Mucosa of gallbladder (tissue), 1 donor: ENCODE measurements at places on chromosomes 11 and 22. TPM values are rescaled to one million over a fixed set of nuclear protein-coding genes. Genes with fewer than 3 reads are reported as not detected.

DNA sequence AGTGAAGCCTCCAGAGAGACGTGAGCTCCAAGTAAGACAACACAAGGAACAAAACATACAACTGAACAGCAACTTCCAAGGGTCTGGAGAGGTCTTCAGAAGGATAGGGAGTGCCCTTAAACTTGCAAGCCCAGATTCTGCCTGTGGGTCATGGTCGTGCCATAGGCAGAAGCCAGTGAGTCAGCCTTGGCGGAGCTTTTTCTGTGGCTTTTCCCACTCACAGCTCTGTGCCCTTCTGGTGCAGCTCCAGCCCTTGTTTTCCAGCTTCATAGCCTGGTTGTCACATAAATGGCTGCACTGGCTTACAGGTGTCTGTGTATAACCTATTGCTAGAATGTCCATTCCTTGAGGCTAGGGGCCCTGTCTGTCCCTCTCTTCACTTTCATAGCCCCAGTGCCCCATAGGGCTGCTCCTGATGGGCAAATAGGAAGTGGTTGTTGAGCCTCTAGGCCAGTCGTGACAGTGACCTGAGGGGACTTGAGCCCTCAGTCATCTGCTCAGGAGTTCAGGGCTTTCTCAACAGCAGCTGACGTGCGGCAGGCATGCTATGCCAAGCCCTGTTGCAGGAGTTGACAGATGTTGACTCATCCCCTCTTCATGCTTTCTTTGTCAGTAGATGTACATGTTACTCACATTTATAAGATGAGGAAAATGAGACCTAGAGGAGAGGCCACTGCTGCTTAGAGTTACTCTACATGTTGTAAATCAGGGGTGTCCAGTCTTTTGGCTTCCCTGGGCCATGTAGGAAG lies 7.4 kb downstream of the MED15 start:
- no peak for DNase-seq

- no peak for DNase-seq
Observed at GRCh38 chr11:44809283-44809682, 82.5 kb downstream of the TSPAN18 start.

DNA sequence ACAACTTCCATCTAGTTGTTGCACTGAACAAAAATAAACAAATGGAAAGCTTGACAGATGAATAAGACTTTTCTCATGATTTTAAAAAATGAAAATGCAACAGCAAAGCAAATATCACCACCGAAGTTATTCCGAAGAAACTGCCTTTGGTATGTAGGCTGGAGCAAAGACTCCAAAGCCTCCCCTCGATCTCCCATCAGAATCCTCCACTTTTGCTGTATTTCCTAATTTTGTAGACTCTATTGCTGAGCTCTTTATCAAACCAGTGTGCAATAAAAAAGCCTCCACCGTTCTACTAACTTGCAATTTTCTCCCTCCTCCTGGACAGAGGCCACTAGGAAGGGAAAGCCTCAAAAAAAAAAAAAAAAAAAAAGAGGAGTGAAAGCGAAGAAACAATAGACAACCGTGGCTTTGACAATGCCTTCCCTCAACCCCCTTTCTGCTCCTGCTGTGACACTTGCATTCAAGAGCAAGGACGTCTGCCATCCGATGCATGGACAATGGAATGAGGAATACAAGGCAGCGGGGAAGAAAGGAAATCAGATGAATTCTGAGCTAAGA lies 190.9 kb upstream of the BLID start:
- no peak for DNase-seq

Gene ZNF280B
- total RNA-seq = 1.3 TPM

DNA sequence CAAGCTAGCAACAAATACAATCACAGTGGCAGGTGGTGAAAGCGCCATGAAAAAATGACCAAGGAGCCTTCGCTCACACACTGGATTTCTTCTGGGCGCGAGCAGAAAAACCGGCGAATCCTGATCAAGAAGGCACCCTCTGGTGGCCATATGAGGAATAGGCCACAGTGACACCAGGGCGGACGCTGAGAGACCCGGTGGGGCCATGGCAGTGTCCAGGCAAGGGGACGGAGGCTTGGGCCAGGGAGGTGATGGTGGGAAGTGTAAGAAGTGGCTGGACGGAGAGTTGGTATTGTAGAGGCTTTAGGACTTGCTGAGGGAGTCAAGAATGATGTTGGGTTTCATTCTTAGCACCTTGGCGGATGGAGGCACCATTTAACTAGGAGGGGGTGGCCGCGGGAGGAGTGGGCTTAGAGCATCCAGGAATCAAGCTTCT lies 16.9 kb upstream of the RAC2 start:
- DNase-seq = peak; percentile 53

Gene PDE3B
- 7.5 TPM for total RNA-seq

Gene TPBGL
- total RNA-seq = 0.17 TPM

GRCh38 chr22:21055880-21056319 lies 10.2 kb downstream of the LRRC74B start:
- DNase-seq = no peak

GRCh38 chr11:103714246-103714645 lies 322.2 kb upstream of the DDI1 start:
- DNase-seq = no peak

DNA sequence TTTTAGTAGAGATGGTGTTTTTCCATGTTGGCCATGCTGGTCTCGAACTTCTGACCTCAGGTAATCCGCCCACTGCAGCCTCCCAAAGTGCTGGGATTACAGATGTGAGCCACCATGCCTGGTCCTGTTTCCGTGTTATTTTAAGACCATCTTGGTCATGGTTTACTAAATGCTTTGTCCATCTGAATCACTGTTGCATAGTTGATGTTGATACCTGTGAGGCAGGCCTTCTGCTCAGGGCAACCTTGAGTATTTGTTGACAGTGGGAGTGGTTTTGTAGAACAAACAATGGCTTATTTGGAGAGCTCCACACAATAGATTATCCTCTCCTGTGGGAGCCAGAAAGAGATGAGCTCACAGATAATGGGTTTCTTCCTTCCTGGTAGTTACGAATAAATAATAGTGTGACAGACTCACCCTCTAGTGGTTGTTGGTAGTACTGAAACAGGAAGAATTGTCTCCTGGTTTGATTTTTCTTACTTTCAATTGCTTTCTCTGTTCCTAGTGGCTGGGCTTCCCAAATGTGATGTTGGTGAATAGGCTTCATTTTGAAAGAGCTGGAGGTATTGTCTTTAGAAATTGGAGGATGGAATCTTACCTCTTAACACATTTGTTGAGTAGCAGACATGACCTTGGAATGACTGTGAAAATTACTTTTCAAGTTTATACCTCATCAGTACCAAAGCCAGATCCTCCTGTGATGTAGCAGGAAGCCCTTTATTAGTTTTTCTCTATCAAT lies 39.0 kb downstream of the CTNND1 start:
- peak; percentile 57 for DNase-seq

Gene ARHGAP20
- total RNA-seq = 2.7 TPM

DNA sequence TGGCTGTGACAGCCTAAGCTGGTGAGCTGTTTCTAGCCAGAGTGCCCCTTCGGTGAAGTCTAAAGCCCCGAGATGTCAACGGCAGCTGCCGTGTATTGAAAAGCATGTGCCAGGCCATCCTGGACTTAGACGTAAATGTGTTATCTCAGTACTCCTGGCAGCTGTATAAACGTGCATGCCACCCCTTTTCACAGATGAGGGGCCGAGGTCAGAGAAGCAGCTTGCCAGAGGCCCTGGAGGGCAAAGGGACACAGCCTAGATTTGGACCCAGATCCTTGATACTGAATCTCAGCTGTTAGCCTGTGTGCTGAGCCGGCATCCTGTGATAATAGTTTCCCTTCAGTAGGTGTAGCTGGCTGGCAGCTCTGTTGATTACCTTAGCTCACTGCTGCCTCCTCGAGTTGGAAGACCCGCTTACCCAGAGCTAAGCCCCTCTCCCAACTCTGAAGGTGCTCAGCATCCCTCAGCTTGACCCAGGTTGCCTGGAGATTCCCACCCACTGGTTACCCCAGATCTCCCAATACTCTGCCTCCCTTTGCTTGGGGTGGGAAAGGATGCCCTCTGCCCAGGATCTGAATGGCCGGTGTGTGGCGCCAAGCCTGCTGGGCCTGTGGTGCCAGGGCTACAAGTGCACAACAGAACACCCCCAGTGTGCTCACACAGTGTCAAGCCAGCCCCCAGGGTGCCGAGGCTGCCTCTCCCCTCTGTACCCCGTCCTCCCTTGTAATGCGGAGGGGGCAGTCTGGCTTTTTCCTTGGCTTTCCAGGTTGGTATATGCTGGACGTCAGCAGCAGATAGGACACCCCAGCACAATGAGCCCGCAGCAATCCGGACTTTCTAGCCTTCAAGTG lies 59.8 kb upstream of the WNT7B start:
- no peak for DNase-seq

Gene OR51L1
- not detected for total RNA-seq

Gene SYT9
- total RNA-seq = 2.1 TPM

Gene DNAJB13
- 10.2 TPM for total RNA-seq

GRCh38 chr11:31981457-31981856 lies 109.4 kb upstream of the RCN1 start:
- DNase-seq = no peak

DNA sequence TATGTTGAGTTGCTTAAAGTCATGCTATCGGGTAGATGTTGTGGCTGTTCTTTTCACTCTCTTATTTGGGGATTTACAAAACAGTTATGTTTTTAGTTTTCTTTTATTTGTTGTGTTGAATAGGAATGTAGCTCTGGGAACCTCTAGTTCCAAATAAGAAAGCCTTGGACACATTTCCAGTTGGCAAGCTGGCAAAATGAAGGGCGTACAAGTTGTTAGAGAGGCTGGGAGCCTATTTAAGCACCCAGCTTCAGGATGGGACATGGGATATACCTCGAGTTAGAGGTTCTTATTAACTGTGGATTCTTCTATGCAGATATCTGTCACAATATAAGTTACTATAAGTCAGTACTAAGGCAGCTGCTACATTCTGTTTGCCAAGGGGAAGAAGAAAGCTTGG lies 22.8 kb downstream of the PPARA start:
- no peak for DNase-seq

- no peak for DNase-seq
Observed at GRCh38 chr11:112522536-112522935, 261.9 kb upstream of the PLET1 start.

DNA sequence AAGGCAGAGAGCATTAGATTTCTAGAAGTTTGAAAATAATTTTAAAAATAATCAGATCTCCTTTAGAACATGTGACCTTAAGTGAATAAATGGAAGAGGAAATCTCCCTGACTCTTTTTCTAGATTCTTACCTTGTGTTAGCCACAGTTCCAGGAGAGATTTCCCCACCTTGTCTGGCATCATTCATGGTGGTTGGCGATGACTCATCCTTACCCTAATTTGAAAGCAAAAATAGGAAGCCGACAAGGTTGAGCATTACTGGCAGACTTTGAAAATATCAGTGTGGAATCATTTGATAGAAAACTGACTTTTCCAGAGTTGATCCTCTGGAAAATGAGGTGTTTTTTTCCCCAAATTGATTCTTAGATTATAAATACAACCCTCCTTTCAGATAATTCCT lies 48.1 kb downstream of the CNTN5 start:
- DNase-seq = no peak

Gene POLD3
- 17.2 TPM for total RNA-seq

DNA sequence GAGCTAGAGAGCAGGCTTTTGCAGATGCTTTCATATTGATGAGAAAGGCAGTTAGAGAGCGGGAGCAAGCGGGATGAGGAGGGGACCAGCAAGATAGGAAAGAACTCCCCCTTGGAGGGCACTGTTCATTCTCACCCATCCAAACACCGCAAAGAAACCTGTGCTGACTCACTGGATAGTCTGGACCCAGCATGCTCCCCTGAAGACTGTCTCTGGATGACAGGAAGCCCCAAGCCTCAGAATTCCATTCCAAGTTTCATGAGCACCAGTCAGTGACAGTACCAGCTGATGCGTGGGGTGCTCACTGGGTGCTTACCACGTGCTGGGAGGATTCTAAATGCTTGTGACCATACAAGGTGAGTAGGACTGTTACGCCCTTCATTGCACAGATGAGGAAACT lies 34.2 kb downstream of the MICAL3 start:
- DNase-seq = no peak

DNA sequence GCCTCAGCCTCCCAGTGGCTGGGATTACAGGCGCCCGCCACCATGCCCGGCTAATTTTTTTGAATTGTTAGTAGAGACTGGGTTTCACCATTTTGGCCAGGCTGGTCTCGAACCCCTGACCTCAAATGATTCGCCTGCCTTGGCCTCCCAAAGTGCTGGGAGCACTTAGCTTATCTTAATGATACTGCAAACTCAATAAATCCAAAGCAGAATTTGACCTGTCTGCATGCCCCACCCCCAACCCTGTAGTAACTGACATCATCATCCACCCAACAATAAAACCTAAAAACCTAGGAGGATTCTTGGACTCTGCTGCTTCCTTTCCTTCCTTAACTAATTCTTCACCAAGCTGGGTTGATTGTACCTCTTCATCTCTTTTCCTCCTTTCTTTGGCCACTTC lies 6.3 kb upstream of the ADSL start:
- no peak for DNase-seq

- DNase-seq = no peak
Observed at GRCh38 chr22:24233235-24233634, 11.6 kb downstream of the GGT5 start.

DNA sequence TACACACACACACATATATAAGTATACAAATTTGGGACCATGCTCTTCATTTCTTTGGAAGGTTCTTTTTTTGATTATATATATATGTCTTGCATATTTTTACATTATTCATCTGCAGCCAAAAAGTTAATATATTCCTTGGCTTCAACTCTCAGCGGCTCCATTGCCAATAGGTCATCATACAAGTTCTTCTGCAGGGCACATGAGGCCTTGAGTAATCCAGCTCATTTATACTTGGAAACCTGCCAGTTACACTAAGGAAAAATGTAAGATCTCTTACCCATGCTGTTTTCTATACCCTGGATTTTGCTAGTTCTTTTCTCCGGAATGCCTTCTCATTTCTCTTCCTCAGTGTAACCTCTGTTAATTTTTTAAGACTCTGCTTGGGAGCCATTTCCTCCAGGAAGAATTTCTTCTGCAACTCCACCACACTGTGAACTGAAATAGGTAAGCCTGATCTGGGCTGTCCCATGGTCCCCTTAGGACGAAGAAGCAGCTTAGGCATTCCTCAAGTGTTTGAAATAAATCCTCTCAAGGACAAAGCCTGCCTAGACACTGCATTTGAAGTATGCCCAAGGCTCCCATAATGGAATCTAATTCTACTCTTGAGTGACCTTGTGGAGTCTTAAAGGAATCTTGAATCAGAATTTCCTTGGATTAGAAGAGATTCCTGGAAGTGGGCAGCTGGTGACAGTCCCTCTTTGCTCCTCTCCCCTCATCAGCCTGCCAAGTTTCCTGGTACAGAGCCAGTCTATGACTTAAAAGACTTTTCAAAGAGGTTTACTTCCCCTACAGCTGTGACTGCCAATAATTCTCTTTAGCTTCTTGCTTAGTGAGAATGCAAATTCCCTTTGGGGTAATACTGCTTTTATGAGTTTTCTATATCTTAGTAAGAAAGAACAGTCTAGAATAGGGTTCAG lies 182.8 kb downstream of the C11orf87 start:
- DNase-seq = no peak

Gene DDX25
- 0.29 TPM for total RNA-seq

Gene UPK3A
- total RNA-seq = 0.40 TPM

- DNase-seq = no peak
Observed at GRCh38 chr11:57157624-57158023, 24.1 kb upstream of the LRRC55 start.
